Hindlimb muscle (tissue), 1 donor: ENCODE measurements at places on chromosomes 5 and 9.

DNA sequence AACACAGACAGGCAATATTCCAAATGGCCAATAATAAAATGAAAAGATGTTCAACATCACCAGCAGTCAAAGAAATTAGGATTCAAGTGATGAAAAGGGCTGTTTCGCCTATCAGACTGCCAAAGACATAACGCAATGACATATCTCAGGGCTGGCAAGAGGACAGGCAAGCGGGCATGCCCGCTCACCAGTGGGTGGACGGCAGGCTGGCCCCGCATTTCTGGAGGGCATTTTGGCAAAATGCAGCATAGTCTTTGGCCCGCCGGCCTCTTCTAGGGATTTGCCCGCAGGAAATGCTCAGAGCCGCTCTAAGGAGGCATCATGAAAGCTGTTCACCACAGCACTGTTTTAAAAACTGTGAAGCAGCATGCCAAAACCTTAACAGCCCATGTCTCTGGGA lies 1.4 kb upstream of the PPP1R26 start:
- DNase-seq = no peak

DNA sequence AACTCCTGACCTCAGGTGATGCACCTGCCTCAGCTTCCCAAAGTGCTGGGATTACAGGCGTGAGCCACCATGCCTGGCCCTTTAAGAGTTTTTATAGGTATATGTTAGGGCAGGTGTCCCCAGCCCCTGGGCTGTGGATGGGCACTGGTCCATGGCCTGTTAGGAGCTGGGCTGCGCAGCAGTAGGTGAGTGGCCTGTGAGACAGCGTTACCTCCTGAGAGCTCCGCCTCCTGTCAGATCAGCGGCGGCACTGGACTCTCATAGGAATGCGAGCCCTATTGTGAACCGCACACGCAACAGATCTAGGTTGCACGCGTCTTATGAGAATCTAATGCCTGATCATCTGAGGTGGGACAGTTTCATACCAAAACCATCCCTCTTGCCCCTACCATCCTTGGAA lies 173.4 kb downstream of the GOLPH3 start:
- DNase-seq = no peak

- DNase-seq = no peak
Observed at GRCh38 chr9:113341712-113342410, 1.8 kb upstream of the WDR31 start.

GRCh38 chr5:136730426-136730825 lies 365.1 kb upstream of the TRPC7 start:
- no peak for DNase-seq

GRCh38 chr9:16801871-16802466 lies 68.5 kb downstream of the BNC2 start:
- no peak for DNase-seq

DNA sequence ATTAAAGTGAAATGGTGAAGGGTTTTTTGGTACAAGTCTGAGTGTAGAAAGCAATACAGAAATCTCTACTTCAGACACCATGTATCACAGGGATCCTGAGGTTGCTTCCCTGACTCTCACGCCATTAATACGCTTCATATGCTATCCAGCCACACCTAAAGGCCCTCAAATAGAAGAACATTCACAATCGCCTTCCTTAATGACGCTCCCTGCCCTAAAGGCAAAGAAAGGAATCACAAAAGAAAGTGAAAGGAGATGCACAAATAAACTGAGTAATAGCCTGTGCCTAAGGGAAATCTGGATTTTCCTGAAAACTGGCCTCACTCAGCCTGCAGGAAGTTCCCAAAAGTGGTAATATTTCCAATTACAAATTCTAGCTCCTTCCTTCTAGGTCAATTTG lies 1002.7 kb upstream of the DMAC1 start:
- DNase-seq = no peak
